ENCODE measurements at places on chromosomes 3 and 15. TPM values are rescaled to one million over a fixed set of nuclear protein-coding genes. Genes with fewer than 3 reads are reported as not detected.

Gene CACNA2D2
- not detected for total RNA-seq

Gene BCL2A1
- total RNA-seq: 0.38 TPM

Gene FYTTD1
- total RNA-seq: 30.8 TPM

Gene TMCO5A
- not detected for total RNA-seq

Gene MAGI1
- 4.3 TPM for total RNA-seq

Gene GOLGA6L10
- total RNA-seq: 0.23 TPM

Gene PCOLCE2
- 2.9 TPM for total RNA-seq

Measured in hair follicular keratinocyte (primary cell).